T-helper 17 cell (primary cell): ENCODE measurements at places on chromosomes 11 and 22.
A peak's percentile ranks its signal among the peaks of the same experiment; 100 is the strongest.

- DNase-seq, result no peak
These were observed 13.1 kb downstream of the USH1C start for GRCh38 chr11:17531071-17531600.

GRCh38 chr11:108966206-108966605 is 301.3 kb downstream of the DDX10 start:
- DNase-seq, result no peak

- no peak for DNase-seq
These were observed 26.8 kb upstream of the RAG1 start for GRCh38 chr11:36540998-36541397.

- DNase-seq, result peak; percentile 59
These were observed at the start of gene RRAS2 for GRCh38 chr11:14358729-14359439. Gene RRAS2 (minus strand): TSS chr11:14359183. CDS start chr11:14358870, 313 bp downstream.

- DNase-seq, result no peak
These were observed 111.1 kb upstream of the TTC12 start for GRCh38 chr11:113203141-113203753.

DNA sequence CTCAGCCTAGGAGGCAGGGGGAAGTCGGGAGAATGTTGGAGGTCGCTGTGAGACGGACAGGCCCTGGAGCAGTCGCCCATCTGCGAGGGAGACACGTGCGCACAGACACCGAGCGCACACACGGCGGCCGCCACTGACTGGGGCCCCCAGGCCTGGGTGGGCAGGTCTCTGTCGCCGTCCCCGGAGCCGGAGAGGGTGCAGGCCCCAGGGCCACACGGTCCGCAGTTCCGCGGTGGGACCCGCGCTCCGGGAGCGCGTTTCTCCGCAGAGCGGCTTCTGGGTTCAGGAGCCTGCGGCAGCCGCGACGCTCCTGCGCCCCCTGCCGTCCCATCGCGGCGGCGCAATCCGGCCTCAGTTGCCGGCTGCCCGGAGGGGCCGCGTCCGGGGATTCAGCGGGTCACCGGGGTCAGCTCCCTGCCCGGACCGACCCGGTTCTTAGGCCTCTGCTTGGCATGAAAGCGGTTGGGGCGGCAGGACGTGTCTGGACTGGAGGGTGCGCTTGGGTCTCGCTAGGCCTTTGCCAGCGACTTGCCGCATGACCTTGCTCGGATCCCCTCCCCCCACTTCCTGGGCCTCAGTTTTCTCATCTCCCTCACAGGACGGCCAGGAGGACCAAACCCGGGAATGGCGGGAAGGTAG is 31.2 kb downstream of the PDE2A start:
- DNase-seq, result peak; percentile 46

DNA sequence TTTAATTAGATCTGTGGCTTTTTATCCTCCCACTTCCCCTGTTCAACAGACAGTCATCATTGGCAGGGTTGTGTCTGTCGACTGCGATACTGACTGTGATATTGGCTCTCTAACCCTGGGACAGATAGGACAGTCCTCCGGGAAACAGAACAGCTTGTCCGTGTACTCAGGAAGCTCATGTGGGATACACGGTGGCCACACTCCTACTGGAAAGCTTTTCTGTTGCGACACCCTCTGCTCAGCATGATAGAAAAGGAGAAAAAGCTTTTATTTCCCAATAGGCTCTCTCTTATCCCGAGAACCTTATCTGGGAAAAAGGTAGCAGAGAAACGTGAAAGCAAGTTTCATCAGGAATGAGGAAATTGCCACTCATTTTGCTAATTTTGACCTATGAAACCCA is 60.4 kb upstream of the HSPA8 start:
- no peak for DNase-seq

DNA sequence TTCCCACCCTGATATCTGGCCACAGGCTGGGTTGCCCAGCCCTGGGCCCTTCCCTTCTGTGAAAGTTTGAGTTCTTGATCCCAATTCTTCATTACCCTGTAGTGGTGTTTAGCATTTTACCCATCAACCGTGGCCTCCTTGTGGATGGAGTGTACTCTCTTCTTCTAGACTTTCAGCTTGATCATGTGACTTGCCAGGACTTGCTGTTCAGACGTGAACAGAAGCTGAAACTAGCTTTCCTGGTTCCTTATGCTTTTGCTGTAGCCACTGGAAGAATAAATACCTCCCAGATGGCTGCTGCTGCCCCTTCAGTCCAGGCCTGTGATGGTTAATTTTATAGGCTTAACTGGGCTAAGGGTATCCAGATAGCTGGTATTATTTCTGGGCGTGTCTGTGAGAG is 32.7 kb upstream of the DAGLA start:
- no peak for DNase-seq

- DNase-seq, result no peak
These were observed 89.4 kb upstream of the VPREB1 start for GRCh38 chr22:22155146-22155545.

DNA sequence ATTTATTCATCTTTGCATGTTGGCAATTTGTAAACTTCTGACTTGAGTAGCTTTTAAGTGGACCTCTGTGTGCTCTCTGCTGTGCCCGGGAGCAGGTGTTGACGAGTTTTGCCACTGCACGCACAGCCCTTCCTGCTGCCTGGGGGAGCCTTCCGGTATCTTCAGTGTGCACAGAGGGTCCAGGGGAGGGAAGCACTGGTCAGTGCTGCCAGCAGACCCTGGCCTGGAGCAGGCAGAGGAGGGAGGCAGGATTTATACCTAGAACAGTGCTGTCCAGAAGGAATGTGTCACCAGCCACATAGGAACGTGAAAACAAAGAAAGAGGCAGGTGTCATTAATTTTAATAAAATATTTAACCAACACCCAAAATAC is 403.6 kb downstream of the TBC1D22A start:
- no peak for DNase-seq

DNA sequence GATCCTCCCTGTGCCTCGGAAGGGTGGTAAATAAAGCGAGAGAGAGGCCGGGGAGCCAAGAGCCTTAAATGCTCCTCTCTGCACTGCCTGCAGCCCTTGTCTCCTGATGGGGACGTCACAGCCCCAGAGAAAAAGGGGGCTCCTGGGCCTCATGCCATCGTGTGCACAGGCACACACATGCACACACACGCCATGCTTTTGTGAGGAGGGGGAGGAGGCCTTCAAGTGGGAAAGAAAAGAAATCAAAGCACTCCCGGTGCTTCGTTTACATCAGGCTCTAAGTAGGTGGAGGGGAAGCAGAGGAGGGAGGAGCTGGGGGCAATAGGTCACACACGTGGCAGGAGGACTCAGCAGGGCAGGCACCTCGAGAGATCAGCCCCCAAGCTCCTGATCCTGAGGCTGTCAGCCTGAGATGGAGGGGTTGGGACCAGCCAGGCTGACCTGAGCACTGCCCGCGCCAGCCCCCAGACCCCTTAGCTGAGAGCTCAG is 68.2 kb upstream of the NECTIN1 start:
- DNase-seq, result no peak

GRCh38 chr11:21921151-21921550 is 271.7 kb upstream of the ANO5 start:
- no peak for DNase-seq

DNA sequence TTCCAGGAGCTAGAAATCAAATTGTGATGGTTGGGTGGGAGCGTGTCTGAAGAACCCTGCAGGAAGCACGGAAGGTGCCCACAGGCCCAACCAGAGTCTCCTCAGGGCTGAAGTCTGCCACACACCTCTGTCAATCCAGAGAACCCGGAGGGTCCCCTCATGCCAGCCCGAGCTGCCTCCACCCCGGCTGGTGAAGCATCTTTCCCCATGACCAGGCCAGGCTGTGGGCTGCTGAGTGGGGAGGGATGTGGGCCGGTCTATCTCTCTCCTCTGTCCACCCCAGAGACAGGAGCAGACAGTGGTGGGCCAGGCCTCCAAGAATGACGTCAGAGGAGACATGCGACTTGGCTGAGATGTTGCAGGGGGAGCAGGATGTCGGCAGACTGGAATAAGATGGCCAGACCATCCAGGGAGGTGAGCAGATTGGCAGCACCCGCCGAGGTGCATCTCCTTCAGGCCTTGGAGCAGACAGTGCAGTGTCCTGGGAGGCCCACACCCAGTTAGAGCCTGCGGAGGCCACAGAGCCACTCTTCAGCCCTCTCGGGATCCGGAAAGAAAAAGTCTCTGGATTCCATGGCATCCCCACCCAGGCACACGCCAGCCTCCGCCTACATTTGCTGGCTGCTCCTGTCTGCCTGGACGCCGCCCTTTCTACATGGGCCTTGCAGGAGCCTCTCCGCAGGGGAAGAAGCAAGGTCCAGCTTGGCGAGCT is 1524.9 kb downstream of the BRD1 start:
- no peak for DNase-seq

- no peak for DNase-seq
These were observed 23.5 kb upstream of the SUSD2 start for GRCh38 chr22:24157822-24158135.

DNA sequence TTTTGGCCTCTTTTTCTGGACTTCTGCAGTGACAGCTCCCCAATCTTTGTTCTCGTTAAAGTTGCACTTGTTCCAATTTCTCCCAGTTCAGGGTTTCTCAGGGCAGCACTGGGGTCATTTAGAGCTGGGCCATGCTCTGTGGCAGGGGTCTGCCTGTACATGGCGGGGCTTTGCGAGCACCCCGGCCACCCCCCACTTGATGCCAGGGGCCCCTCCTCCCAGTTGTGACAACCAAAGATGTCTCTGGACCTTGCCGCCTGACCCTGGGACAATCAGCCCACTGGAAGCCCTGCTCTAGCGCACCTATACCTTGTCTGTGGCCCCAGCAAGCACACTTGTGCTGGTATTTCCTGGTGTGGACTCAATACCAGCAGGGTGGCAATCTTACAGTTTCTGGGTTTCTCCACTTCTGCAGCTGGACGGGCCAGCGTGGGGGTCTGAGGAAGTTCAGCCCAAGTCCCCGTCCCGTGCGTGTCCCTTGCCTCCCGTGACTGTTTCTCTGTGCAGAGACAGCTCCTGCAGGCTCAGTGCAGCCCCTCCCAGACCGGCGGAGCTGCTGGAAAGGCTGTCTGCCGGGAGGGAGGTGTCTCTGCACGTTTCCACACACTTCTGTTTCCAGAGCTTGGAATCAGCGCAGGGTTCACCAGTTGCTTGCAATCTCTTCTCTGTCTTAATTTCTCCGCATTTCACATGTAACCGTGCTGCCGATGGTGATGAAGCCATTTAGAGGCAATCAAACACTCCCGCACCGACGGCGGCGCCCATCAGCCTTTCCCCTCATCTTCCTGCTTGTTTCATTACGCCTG is 1328.9 kb downstream of the BRD1 start:
- DNase-seq, result no peak

- DNase-seq, result no peak
These were observed 9.4 kb upstream of the IGF2 start for GRCh38 chr11:2148595-2148994.

- DNase-seq, result no peak
These were observed 61.6 kb upstream of the PPARA start for GRCh38 chr22:46088541-46089311.

- no peak for DNase-seq
These were observed 541.9 kb upstream of the CCDC90B start for GRCh38 chr11:83827940-83828554.

DNA sequence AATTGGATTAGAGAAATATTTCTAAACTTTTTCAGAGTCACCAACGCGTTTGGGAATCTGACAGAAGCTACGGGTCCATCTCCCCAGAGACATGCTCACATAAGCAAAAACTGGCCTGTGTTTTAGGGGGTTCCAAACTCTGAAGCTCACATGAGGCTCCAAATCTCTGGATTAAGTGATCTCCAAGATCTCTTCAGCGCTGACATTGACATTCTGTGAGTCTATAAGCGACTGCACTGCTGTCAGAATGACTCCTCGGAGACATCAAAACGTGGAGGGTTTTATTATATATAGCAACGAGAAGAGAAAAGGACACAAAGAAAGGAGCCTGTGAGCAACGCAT is 642 bp upstream of the SIK2 start:
- DNase-seq, result no peak

GRCh38 chr22:22527312-22527711 is 7.2 kb upstream of the ZNF280A start:
- no peak for DNase-seq

- DNase-seq, result no peak
These were observed 9.3 kb downstream of the KLHL35 start for GRCh38 chr11:75423721-75424120.

- DNase-seq, result no peak
These were observed 133.0 kb downstream of the PLEKHA7 start for GRCh38 chr11:16881074-16881709.

- DNase-seq, result no peak
These were observed 36.8 kb downstream of the ALG9 start for GRCh38 chr11:111834432-111835163.

GRCh38 chr11:63262547-63262946 is 19.1 kb upstream of the SLC22A25 start:
- no peak for DNase-seq

DNA sequence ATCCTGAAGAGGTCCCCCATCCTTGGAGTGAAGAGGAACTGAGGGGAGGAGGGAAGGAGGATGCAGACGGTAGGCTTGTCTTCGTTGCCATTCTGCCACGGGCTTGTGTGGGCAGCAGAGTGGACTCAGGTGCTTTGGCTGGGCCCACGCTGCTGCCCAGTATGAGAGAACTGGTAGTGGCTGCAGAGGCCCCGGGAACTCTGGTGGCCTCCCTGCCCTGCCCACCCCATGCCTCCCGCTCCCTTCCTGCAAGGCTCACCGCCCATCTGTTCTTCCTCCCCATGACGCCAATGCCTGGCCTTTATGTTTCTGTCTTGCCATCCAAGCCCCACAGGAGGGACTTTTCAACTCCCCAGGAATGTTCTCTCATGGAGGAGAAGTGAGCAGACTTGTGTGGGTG is 157.4 kb downstream of the DSCAML1 start:
- no peak for DNase-seq

- DNase-seq, result no peak
These were observed 175.1 kb downstream of the SWAP70 start for GRCh38 chr11:9838961-9839360.

DNA sequence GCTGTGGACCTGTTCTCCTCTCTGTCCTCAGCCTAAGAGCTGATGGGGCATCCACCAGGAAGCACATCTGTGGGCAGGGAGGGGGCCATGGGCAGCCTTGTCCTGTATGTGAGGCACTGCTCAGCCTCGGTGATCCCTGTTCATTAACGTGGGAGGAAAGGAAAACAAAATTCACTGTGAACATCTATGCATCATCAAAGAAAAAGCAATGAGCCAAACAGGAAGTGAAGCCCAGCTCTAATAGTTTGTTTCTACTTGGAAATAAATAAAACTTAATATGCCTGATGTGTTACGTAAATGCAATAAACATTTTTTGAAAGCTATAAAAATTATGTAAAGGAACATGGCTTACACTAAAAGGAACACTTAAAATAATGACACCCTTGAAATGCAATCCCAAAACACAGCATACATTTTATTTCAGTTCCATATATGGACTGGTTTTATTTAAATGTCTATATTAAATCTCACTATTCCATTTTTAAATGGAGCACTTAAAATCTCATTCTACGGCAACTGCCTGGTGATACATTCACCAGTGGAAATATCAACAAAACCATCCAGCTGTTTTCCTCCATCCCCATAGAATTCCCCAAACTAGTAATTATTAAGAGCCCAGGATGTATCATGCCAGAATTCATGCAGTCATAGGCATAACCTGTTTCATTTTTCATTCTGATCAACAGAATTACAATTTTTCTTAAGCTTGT is 78.3 kb downstream of the ZNF280B start:
- DNase-seq, result no peak

- DNase-seq, result no peak
These were observed 634 bp downstream of the TIMM8B start for GRCh38 chr11:112085822-112086421.
